ENCODE measurements at places on chromosomes 5 and 9. TPM values are rescaled to one million over a fixed set of nuclear protein-coding genes. Genes with fewer than 3 reads are reported as not detected.

DNA sequence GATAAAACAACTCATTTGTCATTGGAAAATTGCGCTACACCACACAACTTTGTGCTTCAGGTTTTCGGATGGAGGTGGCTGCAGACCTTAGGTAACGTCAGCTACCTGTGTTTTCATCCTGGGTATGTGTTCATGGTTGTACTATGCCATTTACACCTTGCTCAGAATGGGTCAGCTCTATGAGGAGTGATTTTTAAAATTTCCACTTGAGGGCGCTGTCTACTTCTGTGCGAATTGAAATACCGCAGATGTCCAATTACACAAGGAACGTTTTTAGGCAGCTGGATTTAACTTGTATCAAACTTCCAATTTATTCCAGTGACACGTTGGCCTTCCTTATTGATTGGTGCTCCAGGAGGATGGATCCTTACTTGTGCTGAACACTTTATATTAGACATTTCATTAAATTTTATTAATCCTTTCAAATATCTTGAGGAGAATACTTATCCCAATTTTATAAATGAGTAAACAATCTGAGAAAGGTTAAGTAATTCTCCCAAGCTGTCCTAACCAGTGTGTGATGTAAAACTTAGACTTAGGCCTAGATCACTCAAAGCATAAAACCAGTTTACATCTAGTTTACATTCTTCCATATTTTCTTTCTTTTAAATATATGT, 23.4 kb downstream of the DMRTA1 start:
- peaks cover 1% of the 10 kb centered on the region for H3K36me3 ChIP-seq
- no peaks in the 10 kb centered on the region for H3K4me1 ChIP-seq
- no peak overlapping the region for H3K4me3 ChIP-seq
- H3K27me3 ChIP-seq: no peaks in the 10 kb centered on the region
- H3K27ac ChIP-seq: no peak overlapping the region

The ANGPTL2 gene
- total RNA-seq: 39.0 TPM

The TMEM171 gene
- total RNA-seq: 3.6 TPM

DNA sequence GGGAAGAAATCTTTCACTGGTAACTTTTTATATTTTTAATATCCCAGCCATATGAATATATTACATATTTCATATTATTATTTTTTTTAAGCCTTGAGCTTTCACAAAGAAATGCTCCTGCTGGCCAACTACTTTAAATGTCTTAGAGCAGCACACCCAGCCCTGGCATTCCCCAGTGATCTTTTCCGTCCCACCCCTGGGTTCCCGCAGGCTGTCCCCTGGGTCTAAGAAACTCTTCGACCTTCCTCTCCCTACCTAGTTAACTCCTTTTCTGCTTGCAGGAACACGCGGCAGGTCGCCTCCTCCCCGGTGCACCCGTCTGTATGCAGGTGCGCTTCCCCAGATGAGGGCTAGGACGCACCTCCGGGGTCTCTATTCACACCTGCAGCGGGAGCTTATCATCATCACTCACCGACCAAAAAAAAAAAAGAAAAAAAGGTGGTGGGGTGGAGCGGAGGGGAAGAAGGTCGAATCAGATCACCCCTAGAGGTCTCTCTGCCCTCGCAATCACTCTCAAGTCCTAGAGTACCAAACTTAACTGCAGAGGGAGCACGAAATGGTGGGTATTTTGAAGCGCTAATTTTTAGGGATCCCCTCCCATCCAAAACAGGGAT, 696 bp downstream of the ZFP62 start:
- H3K4me1 ChIP-seq: peaks cover 15% of the 10 kb centered on the region
- peaks cover 9% of the 10 kb centered on the region for H3K36me3 ChIP-seq
- no peaks in the 10 kb centered on the region for H3K27me3 ChIP-seq
- H3K27ac ChIP-seq: peak overlapping the region; percentile 70
- peak overlapping the region; percentile 86 for H3K4me3 ChIP-seq
- no peak for DNase-seq

GRCh38 chr5:4584982-4585381, 555.1 kb upstream of the ADAMTS16 start:
- peak overlapping the region; percentile 55 for H3K27ac ChIP-seq
- DNase-seq: no peak
- H3K4me3 ChIP-seq: no peak overlapping the region
- H3K27me3 ChIP-seq: no peaks in the 10 kb centered on the region
- H3K4me1 ChIP-seq: peaks cover 7% of the 10 kb centered on the region

The CCDC180 gene
- total RNA-seq: 8.5 TPM

- no peak overlapping the region for H3K4me3 ChIP-seq
- H3K27ac ChIP-seq: peak overlapping the region; percentile 68
- no peaks in the 10 kb centered on the region for H3K36me3 ChIP-seq
- H3K27me3 ChIP-seq: no peaks in the 10 kb centered on the region
These were observed 12.1 kb upstream of the TNFAIP8 start for GRCh38 chr5:119343766-119344165.

GRCh38 chr9:114078781-114079156, 669 bp upstream of the AMBP start:
- H3K4me3 ChIP-seq: no peak overlapping the region
- H3K4me1 ChIP-seq: peaks cover 4% of the 10 kb centered on the region
- H3K27ac ChIP-seq: no peak overlapping the region
- peaks cover 1% of the 10 kb centered on the region for H3K36me3 ChIP-seq

GRCh38 chr9:127898433-127899127, 823 bp downstream of the ST6GALNAC6 start:
- peak overlapping the region; percentile 95 for H3K27ac ChIP-seq
- peaks cover 18% of the 10 kb centered on the region for H3K36me3 ChIP-seq
- peak overlapping the region; percentile 85 for H3K4me3 ChIP-seq
- H3K4me1 ChIP-seq: peaks cover 35% of the 10 kb centered on the region
- peak; percentile 90 for DNase-seq

- H3K36me3 ChIP-seq: no peaks in the 10 kb centered on the region
- no peak overlapping the region for H3K4me3 ChIP-seq
- no peak for DNase-seq
- H3K4me1 ChIP-seq: no peaks in the 10 kb centered on the region
- H3K27me3 ChIP-seq: peaks cover 2% of the 10 kb centered on the region
These were observed 94.8 kb downstream of the ATP10B start for GRCh38 chr5:160757194-160757593.

Data from chondrocyte (in vitro differentiated cells).